ENCODE measurements at places on chromosomes 12 and 14.
A peak's percentile ranks its signal among the peaks of the same experiment; 100 is the strongest.

DNA sequence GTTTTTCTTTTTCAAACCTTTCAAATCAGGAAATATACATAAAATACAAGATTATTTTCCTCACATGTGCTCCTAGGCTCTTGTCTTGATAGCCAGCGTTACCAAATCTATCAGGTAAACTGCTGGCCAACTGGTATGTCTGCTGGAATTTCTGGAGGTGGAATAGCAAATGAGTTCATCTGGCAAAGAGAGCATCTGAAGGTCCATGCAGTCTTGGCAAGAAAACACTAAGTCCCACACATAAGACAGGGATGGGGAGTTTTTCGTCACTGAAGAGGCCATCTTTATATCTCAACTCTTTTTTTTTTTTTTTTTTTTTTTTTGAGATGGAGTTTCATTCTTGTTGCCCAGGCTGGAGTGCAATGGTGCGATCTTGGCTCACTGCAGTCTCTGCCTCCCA, 60.1 kb downstream of the DERA start:
- no peak for DNase-seq

GRCh38 chr12:51247523-51248206, 9.0 kb downstream of the DAZAP2 start:
- DNase-seq, result no peak

DNA sequence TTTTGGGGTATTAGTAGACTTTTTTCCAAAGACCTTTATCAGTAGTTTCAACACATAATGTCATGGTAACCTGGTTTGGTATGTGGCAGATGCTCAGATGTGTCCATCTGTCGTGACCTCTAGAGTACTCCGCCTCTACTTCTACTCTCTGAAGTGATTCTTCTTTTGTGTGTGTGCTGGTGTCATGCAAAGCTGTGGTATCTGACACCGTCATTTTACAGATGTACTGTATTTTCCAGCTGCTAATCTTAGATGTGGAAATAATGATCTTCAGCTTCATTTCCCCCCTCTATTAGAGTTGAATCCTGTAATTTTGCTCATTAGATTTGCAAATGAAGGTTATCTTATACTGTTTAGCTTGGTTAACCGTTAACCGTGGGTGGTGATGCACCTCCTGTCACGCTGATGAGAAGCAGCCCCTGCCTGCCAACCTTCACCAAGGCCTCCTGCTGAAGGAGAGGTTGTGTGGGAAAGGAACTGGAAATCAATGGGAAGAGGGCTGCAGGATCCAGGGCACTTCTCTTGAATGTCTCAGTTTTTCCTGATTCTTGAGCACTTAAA, 222.4 kb upstream of the AMIGO2 start:
- DNase-seq, result peak; percentile 64

- no peak for DNase-seq
Measured at GRCh38 chr12:19140381-19141236, 11.1 kb downstream of the PLEKHA5 start.

DNA sequence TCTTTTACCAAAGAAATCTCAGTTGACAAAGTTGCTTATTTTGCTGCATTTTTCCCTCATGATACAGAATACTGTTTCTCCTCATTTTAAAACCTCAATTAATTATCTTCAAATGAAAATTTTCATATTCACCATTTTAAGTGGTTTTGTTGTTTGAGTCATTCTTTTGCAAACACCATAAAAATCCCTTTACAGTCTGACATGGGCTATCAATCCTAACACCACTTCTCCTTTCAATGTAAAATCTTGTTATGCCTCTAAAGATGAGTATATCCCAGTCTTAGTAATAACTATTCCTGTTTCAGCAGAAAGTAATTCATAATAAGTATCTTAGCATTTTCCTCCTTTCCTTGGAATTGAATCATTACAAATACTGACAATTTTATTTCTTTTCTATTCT, 192.2 kb downstream of the SYT1 start:
- DNase-seq, result no peak

DNA sequence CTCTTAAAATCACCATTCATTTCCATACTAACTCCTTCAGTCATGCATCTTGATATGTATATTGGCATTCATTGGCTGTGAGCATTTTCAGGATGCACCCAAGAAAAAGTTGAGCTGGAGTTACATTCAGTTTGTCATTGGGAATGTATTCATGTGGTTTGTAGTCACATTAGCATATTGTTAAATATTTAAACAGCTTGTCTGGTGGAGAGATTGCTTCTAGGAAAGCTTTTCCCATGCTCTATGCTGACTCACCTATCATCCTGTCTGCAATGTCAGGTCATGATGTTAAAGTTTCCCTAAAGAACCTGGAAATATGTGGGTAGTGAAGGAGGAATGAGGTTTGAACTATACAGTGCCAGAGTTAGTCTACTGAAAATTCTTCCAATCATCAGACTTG, 583.6 kb downstream of the GALC start:
- DNase-seq, result no peak

DNA sequence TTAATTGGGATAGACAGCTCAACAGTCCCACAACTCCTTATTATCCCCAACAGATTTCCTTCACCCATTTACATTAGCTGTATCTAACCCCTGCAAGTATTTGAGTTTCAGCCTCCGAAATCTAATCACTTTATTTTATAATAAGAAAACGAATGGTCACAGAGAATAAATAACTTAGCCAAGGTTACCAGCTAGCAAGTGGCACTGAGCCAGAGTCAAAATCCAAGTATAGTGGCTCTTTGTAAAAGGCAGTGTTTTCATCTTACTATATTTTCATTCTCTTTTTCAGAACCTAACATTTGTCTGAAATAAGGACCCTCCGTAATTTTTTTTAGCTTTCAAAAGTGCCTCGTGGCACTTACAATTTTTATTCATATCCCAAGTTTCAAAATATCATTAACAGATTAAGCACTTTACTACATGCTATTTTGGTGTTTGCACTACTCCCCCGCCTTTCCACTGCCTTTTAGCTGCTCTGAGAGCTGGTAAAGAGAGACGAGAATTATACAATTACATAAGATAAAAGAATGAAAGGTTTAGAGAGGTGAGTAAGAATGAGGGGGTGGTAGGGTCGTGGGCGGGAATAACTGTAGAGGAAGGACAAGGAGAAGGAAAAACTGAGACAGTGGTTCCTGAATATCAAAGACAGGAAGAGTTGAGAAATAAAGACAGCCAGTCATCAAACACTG, 3.7 kb upstream of the USP15 start:
- peak; percentile 60 for DNase-seq

DNA sequence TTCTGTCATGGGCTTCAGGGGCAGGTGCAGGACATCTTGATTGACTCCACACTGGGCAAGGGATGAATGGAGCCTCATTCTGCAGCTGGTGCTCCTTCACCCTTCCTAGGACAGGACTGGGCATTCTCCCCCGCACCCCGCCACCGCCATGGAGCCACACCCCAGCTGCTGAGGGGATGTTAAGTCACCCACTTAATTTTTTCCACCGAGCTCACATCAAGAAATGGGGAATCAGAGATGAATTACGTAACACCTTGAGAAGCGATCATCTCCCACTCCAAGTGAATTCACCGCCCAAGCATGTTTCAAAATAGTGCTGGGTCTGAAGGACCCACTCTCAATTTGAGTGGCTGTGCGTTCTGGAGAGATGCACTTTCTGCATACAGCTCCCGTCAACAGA, 94.2 kb downstream of the EML1 start:
- DNase-seq, result no peak

Data from stimulated activated naive CD8-positive, alpha-beta T cell treated with anti-CD3 and anti-CD28 coated beads, Interleukin-15, Interleukin-2, amounts not matched to agents 100 U/mL and 50 U/mL, for 24 hours (primary cell).